ENCODE measurements at places on chromosomes 6 and 20.

- no peak for DNase-seq
Observed at GRCh38 chr20:54091120-54091480, 20.7 kb upstream of the BCAS1 start.

GRCh38 chr20:58233393-58233792, 4.9 kb upstream of the ANKRD60 start:
- DNase-seq = no peak

- no peak for DNase-seq
Observed at GRCh38 chr6:130944486-130944885, 117.3 kb downstream of the SMLR1 start.

- no peak for DNase-seq
Observed at GRCh38 chr6:15338476-15338875, 92.6 kb downstream of the JARID2 start.

- DNase-seq = peak; percentile 89
Observed at GRCh38 chr6:150072201-150072600, 3.3 kb upstream of the ULBP3 start.

- no peak for DNase-seq
Observed at GRCh38 chr20:34246126-34246626, 5.0 kb downstream of the ASIP start.

DNA sequence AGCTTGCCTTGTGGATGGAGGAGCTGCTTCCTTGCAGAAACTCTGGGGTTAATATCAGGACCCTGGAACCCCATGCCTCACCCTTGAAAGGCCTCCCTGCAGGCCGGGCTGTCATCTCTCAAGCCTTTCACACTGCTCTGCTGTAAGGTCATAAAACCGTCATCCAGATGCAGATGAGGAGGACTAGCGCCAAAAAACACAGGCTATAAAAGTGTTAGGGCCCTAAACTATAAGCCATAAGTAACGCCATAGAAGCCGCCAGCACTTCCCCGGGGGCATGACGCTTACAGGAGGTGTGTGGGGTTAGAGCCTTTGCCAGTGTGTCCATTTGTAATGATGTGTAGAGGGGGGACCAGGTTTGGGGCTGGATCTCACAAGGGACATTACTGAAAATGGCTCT, 47.6 kb downstream of the CDH4 start:
- DNase-seq = no peak

- peak; percentile 17 for DNase-seq
Observed at GRCh38 chr20:53706008-53706465, 112.4 kb upstream of the ZNF217 start.

GRCh38 chr6:9155836-9156235, 720.5 kb upstream of the SLC35B3 start:
- no peak for DNase-seq

DNA sequence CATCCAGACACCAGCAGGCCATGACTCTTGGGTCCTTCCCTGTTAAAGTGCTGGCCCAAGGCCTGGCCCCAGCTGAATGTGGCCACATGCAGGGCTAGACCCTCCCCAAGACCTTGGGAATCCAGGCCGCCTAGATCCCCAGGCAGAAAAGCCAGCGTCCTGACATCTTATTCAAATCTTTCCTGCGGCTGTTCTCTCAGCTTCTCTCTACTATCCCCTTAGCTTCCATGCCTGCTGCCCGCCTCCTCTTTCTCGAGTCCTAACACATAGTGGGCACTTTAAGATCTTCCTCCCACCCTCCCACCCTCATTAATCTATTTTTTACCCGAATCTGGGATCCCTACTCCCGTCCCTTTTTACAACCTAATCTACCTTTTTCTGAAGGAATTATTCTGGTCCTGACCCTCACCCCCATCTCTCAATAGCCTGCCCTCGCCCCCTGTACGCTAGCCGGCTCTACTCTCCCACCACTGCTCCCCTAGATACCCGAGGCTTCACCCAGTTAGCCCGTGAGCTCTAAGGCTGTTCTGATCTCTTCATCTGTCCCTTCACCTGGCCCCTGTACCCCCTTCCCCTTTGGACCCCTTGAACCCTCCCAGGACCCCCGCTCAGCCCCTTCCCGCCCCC, at the start of gene CCHCR1:
Gene CCHCR1, minus strand, starts transcription at position 290 of the 627 bp plus-strand sequence. Its CDS starts 202 bp downstream, at position 88.
- peak; percentile 33 for DNase-seq

DNA sequence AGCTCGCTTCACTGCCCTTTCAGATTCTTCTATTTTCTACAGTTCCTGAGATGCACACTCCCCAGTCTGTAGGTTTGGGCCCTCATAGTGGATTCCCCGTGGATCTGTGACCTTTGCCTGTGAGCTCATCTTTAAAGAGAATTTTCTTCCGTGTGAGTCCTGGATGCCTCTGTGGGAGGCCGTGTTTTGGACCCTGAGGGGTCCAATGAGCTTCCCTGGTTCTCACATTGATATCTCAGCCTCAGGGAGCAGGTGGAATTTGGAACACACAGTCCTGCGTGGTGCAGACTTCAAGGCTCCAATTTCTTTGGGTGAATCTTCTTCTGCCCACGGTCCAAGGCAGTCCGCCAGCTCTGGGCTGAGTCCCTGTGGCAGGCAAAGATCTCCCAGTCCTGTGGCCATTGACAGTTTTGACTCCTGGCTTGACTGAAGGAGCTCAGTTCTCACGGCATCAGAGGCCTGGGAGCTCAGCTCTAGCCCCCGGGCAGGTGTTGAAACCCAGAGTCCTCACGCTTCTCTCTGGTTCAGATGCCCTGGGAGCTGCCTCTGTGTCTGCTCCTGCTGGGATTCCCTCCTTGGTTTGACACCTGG, 61.0 kb downstream of the PSMG4 start:
- DNase-seq = no peak

GRCh38 chr6:131572686-131573415, at the start of gene ARG1:
ARG1 (plus strand) TSS chr6:131573226; CDS start chr6:131573283, 57 bp downstream.
- no peak for DNase-seq

GRCh38 chr6:82000551-82000950, 247.0 kb downstream of the IBTK start:
- no peak for DNase-seq

DNA sequence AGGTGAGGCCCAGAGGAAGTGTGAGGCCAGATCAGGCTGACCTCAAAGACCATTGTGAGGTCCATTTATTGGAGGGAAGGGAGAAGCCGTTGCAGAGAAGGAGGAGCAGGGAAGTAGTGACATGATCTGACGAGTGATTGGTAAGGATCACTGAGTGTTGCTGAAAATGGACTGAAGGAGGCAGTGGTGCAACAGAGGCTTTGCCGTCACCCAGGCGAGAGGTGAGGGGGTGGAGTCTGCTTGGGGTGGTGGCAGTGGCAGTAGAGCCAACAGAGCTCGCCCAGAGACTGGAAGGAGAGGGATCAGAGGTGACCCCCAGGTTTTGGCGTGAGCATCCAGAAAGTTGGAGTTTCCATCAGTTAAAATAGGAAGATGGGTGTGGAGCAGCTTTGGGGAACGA, 67.9 kb upstream of the CLDN20 start:
- DNase-seq = no peak

DNA sequence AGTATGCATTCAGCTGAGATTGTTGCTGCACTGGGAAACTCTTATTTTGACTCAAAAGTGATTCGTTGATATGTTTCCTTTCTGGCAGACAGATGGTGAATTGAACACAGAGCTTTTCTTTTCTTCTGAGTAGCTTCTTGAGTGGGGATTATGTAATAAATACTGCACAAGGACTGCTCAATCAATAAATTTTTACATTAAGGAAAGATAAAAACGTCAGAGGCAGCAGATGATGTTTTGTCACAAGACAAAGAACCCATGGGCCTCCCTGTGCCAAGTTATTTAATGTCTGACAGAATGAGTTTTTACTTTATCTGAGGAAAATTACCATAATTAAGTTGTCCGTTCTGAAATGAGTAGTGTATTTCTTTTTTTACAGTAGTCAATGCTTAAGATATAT, 460.3 kb downstream of the UTRN start:
- no peak for DNase-seq

- peak; percentile 55 for DNase-seq
Observed at GRCh38 chr6:127069659-127070279, 48.7 kb upstream of the RSPO3 start.

- DNase-seq = peak; percentile 91
Observed at GRCh38 chr6:27839626-27840475, 72.3 kb downstream of the OR2B2 start.

DNA sequence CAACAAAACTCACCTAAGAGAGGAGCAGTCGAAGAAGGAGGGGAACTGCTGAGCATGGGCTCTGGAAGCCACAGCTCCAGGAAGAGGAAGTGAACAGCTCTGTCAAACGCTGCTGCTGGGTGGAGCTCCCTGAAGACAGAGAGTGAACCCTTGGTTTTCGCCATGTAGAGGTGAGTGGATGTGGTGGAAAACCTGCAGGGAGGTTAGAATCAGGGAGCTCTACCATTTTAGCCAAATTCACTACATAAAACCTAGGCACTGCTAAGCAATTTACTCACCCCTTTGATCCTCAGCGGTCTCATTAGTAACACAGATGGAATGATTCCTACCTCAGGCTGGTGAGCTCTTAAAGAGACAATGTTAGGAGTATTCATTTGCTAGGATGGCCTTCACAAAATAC, 19.4 kb upstream of the TFAP2A start:
- DNase-seq = no peak

GRCh38 chr6:46255528-46255927, 84.7 kb upstream of the ENPP5 start:
- DNase-seq = no peak

- no peak for DNase-seq
Observed at GRCh38 chr20:21344206-21344900, 41.2 kb downstream of the XRN2 start.
